Stimulated activated CD4-positive, alpha-beta T cell treated with anti-CD3 and anti-CD28 coated beads, Interleukin-2, amount 100 ng/mL, for 24 hours (primary cell): ENCODE measurements at places on chromosomes 7 and 10.

- DNase-seq = no peak
These were observed 40.6 kb upstream of the CNPY1 start for GRCh38 chr7:155586843-155587440.

DNA sequence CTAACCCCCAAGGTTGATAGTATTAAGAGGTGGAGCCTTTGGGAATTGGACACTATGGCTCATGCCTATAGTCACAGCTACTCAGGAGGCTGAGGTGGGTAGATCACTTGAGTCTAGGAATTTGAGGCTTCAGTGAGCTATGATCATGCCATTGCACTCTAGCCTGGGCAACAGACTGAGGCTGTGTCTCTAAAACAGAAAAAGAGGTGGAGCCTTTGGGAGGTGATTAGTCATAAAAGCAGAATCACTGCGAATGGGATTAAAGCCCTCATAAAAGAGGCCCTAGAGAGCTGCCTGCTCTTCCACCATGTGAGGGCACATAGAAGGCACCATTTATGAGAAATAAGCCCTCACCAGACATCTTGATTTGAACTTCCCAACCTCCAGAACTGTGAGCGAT lies 81.9 kb downstream of the SKAP2 start:
- DNase-seq = no peak

DNA sequence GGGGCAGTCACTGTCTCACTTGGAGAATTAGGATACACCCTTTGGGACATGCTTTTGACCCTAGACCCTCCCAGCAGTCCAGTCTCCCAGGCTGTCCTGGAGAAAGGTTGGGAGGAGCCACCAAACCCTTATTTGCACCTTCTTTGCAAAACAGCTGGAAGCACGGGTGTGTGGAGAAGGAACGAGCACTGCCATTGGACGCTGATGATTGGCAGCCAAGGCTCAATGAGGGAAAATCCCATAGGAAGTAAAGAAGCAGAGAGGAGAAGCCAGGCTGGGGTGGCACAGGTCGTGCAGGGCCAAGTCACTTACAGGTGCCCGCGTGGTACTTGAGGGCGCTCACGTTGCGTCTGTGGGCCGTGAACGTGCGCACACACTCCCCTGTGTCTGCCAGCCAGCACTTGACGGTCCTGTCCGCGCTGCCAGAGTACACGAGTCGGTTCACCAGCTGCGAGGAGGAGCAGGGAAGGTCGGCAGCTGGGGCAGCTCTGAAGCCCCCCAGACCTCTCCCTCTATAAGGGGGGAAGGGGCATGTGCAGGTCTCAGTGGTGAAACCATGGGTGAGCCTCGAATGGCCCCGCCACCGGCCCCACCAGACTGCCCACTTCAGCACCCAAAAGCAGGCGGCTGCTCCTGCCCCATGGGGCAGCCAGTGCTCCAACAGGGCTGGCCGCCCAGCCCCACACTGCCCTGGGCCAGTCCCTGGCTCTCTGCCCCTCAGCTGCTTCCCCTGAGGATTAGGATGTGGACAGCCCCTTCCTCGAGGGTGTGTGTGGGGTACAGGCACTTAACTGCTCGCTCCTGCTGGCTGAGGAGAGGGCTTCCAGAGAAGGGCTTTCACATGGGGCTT lies 24.8 kb downstream of the WDR86 start:
- DNase-seq = no peak

GRCh38 chr7:83827036-83827435 lies 178.1 kb upstream of the SEMA3E start:
- DNase-seq = no peak
